Activated effector memory CD4-positive, alpha-beta T cell treated with anti-CD3 and anti-CD28 coated beads, Interleukin-2, amount 50 U/mL, for 16 hours (primary cell): ENCODE measurements at places on chromosomes 3 and 15.

GRCh38 chr15:78244893-78245292 lies 10.5 kb upstream of the ACSBG1 start:
- no peak for DNase-seq

DNA sequence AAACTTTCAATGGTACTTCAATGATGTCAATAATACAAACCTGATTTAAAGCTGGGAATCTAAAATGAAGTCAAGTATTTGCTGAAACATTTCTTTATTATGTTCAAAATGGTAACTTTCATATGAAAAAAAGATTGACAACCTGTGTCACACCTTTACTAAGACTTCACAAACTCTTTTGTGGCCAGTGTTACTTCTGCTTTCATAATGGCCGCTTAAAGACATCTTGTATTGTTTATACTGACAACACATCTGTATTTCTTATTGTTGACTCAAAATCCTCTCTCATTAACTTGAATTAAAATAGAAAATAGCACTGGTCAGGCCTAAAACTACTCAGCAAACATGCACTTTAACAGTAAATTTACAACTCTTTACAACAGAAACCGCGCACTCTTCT lies 312.3 kb upstream of the CNTN6 start:
- DNase-seq = no peak

- DNase-seq = no peak
These were observed 73.1 kb upstream of the HES1 start for GRCh38 chr3:194062830-194063229.

- no peak for DNase-seq
These were observed 318 bp upstream of the DCLK3 start for GRCh38 chr3:36764704-36765038.

DNA sequence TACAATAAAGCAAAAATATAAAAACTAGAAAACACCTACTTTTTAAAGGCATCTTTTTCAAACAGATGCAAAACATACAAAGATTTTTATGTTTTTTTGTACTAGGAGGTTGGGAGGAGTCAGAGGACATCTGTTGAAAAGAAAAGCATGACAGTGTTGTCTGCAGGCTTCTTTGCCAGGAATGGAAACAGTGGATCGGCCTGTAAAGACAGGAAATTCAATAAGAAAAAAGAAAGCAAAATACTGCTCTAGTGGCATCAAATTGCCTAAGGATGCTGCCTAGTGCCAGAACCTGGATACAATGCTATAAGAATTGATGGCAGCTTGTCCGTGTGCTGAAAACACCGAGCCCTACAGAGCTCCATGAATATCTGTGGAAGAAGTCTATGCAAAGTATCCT lies 69.9 kb downstream of the TBC1D5 start:
- no peak for DNase-seq

- DNase-seq = peak; percentile 78
These were observed 15.0 kb downstream of the SFMBT1 start for GRCh38 chr3:53030619-53031449.

DNA sequence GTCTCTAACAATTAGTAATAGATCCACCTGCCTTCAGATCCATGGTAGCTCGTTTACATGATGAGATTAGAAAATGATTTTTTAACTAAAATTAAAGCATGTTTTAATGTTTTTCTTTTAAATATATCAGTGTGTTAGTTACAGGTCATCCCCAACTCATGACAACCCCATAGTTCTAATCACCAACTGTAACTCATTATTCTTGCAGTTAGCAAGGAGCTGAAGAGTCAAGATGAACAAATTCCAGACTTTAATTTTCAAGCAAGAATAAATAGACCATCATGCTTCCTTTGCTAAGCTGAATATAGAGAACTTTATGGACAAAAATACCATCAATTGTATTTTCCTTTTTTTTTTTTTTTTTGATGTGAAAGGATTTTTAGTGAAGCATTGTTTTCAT lies 101.1 kb downstream of the TOP2B start:
- no peak for DNase-seq

DNA sequence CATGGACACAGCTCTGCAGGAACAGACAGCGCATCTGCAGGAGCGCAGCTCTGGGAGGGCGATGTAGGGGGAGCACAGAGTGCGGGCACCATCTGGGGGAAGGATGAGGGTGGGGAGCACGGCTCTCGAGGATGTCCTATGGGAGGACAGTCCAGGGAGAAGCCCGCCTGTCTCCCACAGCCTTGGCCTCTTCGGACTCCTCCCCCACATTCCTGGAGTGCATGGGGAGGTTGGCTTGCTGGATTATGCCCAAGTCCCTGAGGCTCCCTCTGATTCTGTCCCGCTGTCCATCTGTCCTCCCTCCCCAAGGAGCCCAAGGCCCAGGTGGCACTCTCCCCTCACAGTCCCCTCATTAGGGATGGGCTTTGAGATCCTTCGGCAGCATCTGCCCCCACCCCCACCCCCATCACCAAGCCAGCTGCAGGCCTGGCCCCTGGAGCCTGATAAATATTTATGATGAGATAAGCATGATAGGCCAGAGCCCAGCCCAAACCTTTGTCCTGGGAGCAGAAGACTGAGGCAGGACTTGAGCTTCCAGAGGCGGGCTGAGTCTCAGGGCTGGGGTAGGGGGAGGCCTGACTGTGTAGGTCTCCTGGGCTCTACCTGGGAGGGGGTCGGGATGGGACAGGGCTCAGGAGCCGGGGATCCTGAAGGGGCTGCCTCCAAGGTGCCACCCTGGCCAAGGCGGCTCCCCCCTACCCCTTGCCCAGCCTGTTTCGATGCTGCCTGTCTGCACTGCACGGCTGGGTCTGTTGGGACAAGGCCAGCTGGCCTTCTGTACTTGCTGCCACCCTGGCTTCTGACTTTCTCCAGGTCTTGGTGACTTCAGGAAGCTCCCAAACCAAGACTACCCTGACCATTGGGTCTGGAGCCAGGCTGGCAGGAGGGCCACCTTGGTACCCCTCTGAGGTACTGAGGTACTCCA lies 28.6 kb upstream of the SEMA3F start:
- DNase-seq = no peak

GRCh38 chr15:39125904-39126303 lies 455.0 kb upstream of the THBS1 start:
- peak; percentile 63 for DNase-seq

- DNase-seq = no peak
These were observed 56.8 kb upstream of the LCTL start for GRCh38 chr15:66622591-66623022.

- DNase-seq = no peak
These were observed 7.8 kb downstream of the SLC28A2 start for GRCh38 chr15:45259796-45260195.
